ENCODE measurements at places on chromosomes 4 and X.
A peak's percentile ranks its signal among the peaks of the same experiment; 100 is the strongest.

DNA sequence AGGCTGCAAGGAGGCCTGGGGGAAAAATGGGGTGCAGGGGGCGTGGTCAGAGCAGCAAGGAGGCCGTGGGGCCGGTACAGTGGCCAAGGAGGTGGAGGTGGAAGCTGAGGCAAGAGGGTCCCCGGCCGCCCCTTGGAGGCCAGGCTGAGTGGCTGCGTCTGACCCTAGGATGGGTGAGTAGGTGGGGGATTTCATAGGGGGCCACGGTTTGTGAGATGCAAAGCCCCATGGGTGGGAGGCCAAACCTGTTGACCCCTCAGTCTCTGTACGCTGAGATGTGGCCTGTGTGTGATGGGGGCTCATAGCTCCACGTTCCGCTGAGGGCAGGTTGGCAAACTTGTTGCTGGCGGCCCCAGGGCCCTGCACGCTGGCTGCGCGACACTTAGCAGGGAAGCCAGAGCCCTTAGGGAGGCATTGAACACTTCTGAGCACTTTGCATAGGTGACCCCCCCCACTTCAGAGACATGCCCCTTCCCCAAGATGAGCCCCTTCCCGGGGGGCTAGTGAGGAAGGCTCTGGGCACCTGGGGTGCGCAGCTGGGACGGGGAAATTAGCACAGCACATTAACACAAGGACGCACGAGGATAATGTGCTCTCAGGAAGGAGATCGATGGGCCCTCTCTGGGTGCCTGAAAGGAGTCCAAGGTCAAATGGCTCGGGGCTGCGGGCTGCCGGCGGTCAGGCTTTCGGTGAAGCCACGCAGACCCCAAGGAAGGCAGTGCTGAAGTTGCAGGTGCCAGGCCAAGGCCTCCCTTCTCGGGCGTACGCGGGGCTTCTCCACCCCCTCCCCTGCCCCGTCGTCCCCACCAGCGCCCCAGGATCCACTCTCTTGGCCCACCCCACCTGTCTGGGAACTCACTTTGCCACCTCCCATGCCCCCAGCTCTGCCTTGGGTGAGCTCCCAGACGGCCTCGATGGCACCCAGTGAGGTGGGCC, 107.4 kb downstream of the HMX1 start:
- no peak for DNase-seq

GRCh38 chrX:40007131-40007755, 90.5 kb downstream of the BCOR start:
- DNase-seq, result no peak

DNA sequence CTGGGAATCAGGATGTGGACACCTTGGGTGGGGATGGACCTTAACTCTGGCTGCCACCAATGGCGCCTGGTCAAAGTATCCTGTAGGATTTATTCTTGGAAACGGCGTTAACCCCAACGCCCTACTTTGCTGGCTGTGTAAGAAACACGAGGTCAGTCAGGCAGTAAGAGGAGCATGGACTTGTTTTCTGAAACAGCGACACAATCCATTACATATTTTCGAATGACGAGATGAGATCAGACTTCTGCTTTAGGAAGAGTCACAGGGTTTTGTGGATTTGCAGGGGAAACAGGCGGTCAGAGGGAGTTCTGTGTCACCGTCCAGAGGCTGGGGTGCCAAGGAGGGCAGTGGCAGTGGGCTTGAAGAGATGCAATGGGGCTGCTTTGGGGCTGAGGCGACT, 92.2 kb downstream of the TBL1X start:
- DNase-seq, result no peak

GRCh38 chrX:48278958-48279357, 23.8 kb downstream of the SSX1 start:
- no peak for DNase-seq

- DNase-seq, result no peak
Measured at GRCh38 chr4:145709843-145710242, 29.9 kb downstream of the C4orf51 start.

DNA sequence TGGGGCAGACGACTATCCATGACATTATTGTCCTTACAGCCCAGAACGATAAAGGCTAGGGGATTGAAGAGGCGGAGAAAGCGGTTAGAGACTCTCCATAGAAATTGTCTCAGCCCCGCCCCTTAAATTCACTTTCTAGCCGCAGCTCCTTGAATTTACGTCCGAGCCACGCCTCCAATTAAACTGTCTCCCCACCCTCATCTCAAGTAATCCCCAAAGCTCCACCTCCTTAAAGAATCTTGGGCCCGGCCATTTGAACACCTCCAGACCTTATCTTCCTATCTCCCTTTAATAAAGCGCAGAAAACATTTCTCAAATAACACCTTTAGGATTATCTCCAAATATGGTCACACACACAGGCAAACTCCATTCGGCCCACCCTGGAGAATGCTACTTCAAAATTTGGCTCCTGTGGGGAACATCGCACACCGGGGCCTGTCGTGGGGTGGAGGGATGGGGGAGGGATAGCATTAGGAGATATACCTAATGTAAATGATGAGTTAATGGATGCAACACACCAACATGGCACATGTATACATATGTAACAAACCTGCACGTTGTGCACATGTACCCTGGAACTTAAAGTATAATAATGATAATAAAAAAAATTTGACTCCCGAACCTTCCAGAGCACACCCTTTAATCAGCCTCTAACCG, 7.2 kb upstream of the MAGIX start:
- DNase-seq, result no peak

DNA sequence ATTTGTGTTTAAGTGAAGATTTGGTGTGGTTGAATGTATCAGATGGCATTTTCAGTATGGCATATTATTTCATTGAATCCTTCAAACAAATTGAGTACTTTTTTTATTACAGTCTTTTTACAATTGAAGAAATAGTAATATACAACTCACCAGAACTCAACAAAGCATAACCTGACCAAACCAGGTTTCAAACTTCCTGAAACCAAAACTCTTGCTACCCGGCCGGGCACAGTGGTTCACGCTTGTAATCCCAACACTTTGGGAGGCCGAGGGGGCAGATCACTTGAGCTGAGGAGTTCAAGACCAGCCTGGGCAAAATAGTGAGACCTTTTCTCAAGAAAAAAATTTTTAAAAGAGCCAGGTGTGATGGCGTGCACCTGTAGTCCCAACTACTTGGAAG, 94.2 kb downstream of the UBE2K start:
- no peak for DNase-seq

DNA sequence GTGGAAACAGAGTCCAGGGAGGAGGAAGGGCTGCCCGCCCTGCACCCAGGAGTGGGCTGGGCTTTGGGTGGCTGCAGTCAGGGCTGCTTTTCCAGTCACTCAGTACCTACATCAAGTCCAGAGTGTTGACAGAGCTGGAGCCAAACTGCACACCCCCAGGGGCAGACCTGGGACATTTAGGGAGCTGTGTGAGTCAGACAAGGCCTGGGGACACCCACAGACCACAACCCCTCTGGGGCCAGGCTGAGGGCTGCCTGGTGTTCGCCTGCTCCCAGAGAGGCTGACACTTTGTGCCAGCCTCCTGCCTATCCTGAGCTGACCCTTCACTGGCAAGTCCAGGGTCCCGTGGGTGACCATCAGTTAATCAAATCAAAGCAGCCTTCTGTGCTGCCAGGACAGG, 240.0 kb downstream of the BCOR start:
- peak; percentile 13 for DNase-seq

- no peak for DNase-seq
Measured at GRCh38 chrX:34365471-34365870, 233.4 kb upstream of the FAM47A start.

- DNase-seq, result no peak
Measured at GRCh38 chr4:11647433-11647832, 218.7 kb upstream of the HS3ST1 start.

DNA sequence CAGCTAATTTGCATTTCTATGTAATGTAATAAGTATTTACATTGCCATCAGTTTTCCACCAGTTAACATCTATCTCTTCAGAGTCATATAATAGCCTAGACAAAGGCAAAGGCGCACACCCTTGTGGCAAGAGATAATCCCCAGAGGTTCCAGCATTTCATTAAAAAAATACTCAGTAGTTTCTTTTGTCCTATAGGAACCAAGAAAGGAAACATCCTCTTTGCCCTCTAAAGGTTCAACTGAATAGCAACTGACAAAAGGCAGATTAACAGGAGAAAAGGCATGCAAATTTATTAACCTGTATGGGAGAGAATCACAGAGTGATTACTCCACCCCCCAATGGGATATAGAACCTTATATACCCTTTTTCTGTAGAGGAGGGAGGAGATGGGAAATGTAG, 48.4 kb downstream of the MAGEB17 start:
- DNase-seq, result no peak

DNA sequence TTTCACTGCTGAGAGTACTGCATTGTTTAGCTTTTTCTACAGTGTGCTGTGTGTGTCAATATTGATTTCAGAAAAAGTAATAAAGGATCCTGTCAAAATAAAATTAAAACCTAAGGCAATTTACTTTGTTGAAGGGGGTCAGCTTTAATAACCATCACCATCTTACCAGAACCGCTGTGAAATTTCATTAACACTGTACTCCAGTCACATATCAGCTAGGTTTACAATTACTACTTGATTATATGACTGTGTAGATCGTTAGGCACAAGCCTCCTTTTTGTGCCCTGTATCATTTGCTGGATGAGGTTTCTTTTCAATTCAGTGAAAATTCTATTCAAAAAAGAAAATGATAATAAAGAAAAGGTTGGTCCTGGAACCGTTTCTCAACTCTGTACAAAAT, 917.2 kb downstream of the CENPC start:
- no peak for DNase-seq

GRCh38 chr4:151674804-151675391, 85.9 kb downstream of the GATB start:
- DNase-seq, result no peak

DNA sequence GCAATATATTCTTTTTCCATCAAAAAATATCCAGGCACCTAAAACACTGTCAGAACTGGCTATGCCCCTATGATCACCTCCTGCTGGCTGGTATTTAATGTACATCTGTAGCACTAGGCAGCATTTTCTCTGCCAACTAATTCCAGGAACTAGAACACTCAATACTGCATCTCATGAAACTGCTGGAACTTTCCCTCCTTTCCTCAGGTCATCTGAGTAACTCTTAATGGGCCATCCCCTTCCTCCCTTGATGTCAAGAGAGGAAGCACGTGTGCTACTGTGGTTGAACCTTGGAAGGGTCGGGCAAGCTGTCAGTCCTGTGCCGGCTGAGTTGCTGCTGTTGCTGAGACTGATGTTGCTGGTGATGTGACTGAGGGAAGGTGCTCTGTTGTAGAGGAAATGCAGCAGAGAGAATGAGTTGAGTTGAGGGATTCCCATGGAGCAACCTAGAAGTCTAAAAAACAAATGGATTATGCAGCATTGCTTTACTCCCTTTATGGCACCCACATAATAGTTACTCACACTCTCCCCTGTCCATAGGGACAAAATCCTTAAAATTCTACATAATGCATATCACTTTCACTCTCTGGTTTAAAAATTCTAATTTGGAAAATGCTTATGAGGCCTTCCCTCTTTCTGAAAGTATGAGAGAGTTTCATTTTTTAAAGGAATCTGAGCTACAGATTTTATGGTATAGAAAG, 39.5 kb downstream of the TMEM165 start:
- no peak for DNase-seq

- no peak for DNase-seq
Measured at GRCh38 chrX:130084631-130085237, 25.6 kb downstream of the ELF4 start.

GRCh38 chrX:39196192-39197102, 395.2 kb downstream of the MID1IP1 start:
- peak; percentile 13 for DNase-seq

DNA sequence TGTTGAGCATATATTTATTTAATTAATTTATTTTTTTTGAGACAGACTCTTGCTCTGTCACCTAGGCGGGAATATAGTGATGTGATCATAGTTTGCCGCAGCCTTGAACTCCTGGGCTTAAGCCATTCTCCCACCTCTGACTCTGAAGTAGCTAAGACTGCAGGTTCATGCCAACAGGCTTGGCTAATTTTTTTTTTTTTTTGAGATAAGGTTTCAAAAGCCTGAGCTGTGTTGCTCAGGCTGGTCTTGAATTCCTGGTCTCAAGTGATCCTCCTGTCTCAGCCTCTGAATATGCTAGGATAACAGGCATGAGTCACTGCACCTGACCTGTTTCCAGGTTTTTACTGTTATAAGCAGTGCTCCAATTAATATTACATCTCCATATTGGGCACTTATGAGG, 4.8 kb downstream of the ADD1 start:
- DNase-seq, result no peak

- DNase-seq, result no peak
Measured at GRCh38 chr4:119130365-119131065, 5.1 kb upstream of the MYOZ2 start.

DNA sequence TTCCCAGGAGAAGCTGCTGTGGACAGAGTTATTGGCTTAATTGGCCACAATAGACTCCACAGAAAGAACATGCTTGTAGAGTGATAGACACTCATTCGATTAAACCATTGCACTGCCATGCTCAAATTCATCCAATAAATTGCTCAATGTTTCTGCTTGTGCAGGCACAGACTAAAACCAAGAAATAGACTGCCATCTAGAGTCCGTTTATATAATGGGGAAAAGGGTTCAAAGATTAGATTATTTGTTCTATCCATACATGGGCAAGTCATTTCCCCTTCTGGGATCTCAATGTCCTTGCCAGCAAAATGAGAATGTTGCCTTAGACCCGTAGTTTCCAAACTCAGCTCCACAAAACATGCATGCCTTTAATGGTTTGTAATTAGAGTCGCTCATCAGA, 8.7 kb downstream of the SMIM10 start:
- DNase-seq, result no peak

- no peak for DNase-seq
Measured at GRCh38 chrX:6279277-6279909, 50.7 kb upstream of the NLGN4X start.

GRCh38 chrX:132463411-132463810, 25.4 kb downstream of the MBNL3 start:
- no peak for DNase-seq

GRCh38 chr4:184358521-184359232, 115.7 kb downstream of the IRF2 start:
- no peak for DNase-seq

GRCh38 chr4:73866246-73866645, 2.9 kb upstream of the CXCL1 start:
- no peak for DNase-seq

DNA sequence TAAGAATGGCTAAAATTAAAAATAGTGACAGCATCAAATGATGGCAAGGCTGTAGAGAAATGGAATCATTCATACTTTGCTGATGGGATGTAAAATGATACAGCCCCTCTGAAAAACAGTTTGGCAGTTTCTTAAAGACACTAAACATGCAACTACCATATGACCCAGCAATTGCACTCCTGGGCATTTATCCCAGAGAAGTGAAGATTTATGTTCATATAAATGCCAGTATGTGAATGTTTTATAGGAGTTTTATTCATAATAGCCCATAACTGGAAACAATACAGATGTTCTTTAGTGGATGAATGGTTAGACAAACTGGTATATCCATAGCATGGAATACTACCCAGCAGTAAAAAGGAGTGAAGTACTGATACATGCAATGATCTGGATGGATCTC, 43.3 kb downstream of the REPS2 start:
- no peak for DNase-seq

All from stimulated activated CD8-positive, alpha-beta memory T cell treated with anti-CD3 and anti-CD28 coated beads, Interleukin-12 subunit alpha, Interleukin-12 subunit beta, amount 100 ng/mL, for 4 hours (primary cell).